ENCODE measurements at places on chromosomes 6 and 20.
A peak's percentile ranks its signal among the peaks of the same experiment; 100 is the strongest.

DNA sequence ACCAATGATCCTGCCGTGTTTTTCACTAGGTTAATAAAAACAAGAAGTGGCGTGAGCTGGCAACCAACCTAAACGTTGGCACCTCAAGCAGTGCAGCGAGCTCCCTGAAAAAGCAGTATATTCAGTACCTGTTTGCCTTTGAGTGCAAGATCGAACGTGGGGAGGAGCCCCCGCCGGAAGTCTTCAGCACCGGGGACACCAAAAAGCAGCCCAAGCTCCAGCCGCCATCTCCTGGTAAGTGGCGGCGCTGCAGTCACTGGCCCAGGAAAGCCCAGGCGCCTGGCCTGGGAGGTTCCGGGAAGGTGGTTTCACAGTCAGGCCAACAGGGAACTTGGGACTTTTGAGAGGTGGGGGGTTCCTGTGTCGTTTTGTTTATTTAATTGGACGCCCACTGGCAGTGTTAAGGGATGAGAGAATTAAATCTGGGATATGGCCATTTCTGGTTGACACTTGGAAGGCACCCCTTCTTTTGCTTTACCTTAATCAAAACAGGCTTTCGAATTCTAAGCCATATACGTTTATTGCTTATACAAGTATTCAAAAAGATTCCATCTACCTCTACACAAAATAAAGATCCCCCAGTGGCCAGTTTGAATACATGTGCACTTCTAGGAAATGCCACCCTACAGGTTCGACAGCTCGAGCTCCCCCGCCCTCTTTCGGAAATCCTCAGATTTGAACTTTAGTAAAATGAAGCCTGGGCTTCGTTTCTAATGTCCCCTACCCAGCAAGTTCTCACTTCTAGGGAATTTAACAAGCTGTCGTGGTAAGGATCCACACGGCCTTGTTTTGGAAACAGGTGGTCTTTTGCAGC, 138.9 kb downstream of the TMEM242 start:
- DNase-seq = peak; percentile 49

DNA sequence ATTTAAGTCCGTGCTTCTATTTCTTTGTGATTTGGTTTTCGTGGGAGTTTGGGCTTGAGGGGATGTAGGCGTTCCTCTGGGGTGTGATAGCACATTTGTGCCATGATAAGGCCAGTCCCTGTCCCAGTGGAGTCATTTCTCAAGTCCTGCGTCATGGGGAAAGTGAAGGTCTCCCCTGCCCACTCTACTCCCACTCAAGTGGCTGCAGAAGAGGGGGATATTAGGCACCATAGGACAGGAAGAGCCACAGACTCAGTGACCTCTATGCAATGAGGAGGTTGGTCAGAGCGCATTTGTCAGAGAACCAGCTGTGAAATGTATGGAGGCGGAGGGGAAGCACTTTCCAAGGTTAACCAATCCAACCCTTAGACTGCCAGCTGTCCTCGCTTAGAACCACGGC, 51.9 kb upstream of the EDN1 start:
- no peak for DNase-seq

- DNase-seq = no peak
Observed at GRCh38 chr6:26129656-26130055, 42.4 kb downstream of the HFE start.

DNA sequence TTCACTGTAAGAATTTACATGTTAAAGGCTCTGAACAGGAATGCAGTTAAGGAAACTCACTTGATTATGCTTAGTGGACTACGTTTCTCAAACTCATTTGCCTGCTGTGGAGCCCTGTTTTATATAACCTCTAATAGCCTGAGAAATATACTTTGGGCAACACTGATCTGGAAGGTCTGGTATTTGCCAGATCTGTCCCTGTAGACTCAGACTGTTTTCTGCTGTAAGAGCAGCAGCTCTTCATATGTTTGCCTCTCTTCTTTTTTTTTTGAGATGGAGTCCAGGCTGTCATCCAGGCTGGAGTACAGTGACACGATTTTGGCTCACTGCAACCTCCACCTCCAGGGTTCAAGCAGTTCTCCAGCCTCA, 10.1 kb downstream of the TTPAL start:
- no peak for DNase-seq
